ENCODE measurements at places on chromosomes 2 and 18.

- DNase-seq, result no peak
Observed at GRCh38 chr2:216687646-216688045, 7.7 kb downstream of the IGFBP5 start.

DNA sequence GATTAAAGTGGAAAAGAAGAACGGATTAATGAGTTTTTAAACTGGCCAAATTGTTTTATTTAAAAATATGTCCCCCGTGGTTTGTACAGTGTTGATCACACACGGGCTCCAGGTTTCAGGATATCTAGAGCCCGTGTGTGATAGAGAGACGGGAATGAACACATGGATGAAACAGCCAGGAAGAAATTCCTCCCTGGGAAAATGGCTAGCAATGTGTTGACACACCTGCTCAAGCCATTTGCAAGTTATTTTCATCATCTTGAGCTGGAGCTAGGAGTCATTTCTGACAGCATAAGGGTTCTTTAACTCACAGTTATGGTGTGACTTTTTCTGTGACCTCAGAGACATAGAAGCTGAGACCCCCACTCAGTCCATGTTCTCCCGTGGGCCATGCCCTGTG, 81.6 kb downstream of the LRRFIP1 start:
- DNase-seq, result no peak

DNA sequence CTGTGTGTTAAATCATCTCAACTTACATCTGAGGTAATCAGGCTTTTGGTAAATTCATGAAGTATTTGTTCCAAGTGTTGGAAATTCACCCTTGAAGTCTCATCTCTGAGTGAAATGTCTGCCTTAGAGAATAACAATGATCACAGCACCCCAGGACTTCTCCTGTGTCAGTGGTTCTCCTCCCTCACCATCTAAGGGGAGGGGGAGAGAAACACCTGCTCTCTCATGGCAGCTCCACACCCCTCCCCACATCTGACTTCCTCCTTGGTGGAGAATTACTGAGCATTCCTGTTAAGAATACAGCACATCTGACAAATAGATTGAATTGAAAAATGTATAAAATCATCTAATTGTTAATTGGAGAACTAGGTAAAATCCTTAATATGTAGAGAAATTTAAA, 532.1 kb downstream of the RNF144A start:
- DNase-seq, result no peak

DNA sequence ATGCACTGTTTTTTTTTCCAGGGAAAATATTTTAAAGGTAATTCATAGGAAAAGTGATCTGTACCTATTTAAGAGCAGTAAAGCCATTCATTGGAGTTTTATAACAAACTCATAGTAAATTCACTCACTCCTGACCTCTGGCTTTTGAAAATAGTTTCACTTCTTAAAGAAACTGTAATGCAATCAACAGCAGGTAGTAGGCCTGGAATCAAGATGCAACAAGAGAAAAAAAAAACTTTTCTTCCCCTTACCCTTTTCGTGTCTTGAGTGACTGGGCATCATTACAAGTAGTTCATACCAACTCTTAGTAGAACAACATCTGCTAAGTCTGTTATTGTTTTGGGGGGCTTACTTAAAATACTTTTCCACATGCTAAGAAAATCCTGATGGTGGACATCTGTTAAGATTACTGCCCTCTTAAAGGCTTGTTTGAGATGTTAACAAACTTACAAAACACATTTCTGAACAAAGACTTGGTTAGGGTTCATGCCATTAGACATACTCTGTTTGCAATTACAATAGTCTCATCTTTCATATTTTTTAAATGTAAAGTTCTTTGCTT, 164.1 kb upstream of the FOSL2 start:
- DNase-seq, result no peak

DNA sequence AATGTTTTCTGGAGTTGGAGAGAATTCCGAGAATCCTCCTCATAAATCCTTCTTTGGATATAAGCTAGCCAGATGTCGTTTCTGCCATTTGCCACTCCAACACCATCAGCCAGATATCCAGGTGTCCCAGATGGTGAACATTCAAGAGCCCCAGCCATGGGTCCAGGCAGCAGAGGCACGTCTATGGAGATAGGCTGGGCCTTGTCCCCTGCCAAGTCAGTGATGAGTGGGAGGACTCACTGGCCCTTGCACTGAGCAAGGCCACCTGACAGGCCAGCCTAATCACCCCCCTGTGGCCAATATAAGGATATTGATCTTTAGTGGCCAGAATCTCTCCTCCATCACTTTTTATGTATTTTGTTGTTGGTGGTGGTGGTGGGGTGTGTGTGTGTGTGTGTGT, 28.0 kb downstream of the ARID5A start:
- DNase-seq, result no peak

GRCh38 chr2:168671932-168672331, 130.5 kb upstream of the NOSTRIN start:
- DNase-seq, result no peak
